ENCODE measurements at places on chromosomes 2 and 18. TPM values are rescaled to one million over a fixed set of nuclear protein-coding genes. Genes with fewer than 3 reads are reported as not detected.

DNA sequence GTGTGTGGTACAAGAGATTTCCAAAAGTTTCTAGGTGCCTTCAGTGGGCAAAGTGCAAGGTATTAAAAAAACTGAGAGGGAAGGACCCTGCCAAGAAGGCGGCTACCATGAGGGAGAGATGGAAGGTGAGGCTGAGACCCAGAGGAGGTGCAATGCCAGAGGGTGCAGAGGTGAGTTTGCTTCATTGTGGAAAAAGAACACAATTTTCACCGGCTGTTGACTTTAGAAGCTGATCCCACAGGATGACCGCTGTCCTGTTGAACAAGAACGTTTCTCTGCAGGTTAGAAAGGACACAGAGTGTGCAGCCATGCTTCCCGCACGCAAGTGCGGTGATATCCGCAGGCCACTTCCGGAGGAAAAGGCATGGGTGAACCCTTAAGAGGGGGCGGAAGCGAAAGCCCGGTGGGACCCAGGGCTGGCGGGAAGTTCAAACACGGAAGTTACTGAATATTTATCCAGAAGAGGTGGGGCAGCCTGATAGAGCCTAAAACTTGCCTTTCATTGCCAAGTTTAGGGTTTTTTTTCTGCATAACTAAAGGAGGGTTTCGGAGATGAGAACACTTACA lies 16.6 kb downstream of the SP110 start:
- DNase-seq = no peak

GRCh38 chr2:196176142-196176738 lies 4.9 kb upstream of the STK17B start:
- DNase-seq = no peak

DNA sequence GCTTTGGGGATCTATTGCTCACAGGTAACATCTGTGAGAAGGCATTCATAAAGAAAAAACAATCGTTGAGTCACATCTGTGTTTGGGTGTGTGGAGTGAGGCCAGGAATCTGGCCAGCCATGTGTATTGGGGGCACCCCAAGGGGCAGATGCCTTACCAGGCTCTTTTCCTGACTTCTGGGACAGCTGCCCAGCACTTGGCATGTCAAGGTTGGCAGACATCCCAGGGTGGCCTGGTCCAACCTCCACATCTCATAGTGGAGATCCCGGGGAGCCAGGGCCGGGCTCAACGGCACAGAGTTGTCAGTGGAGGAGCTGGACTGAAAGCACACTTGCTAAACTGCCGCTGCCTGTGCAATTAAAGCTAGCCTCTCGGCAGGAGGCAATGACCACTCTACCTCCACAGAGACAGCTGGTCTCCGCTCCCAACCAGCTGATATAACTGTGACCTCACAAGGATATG lies 75.3 kb upstream of the MGAT4A start:
- no peak for DNase-seq

- no peak for DNase-seq
Observed at GRCh38 chr18:57902721-57903120, 99.6 kb upstream of the ATP8B1 start.

The SLC23A3 gene
- 0.51 TPM for polyA plus RNA-seq

The CLIP4 gene
- 9.6 TPM for polyA plus RNA-seq

GRCh38 chr2:143584936-143585335 lies 455.7 kb downstream of the ARHGAP15 start:
- no peak for DNase-seq

The TGFBRAP1 gene
- 5.8 TPM for polyA plus RNA-seq

The ANKRD29 gene
- polyA plus RNA-seq = 5.4 TPM

DNA sequence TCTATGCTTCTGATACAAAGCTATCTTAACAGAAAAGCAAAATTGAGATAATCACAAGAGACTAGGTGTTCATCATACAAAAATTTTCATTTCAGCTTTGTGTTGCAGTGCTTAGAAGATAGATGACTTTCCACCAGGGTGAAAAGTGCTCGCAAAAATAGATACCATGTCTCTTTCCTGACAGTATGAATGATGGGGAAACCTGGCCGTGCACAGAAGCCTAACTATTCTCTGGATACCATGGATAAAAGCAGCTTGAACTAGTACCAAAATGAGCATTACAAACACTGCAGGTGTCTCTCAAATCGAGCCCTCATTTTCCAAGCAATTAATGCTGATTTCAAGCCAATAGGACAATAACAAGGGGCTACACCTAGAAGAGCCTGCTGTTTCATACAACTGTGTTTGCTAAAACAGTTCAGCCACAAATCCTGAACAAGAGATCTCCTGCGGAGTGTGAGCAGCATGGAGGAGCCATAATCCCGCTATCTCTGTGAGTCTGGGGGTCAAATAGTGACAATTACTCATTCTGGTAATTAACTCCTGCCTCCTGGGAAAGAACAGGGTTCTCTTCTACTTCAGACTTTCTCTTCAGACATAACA lies 507.6 kb downstream of the PID1 start:
- no peak for DNase-seq

DNA sequence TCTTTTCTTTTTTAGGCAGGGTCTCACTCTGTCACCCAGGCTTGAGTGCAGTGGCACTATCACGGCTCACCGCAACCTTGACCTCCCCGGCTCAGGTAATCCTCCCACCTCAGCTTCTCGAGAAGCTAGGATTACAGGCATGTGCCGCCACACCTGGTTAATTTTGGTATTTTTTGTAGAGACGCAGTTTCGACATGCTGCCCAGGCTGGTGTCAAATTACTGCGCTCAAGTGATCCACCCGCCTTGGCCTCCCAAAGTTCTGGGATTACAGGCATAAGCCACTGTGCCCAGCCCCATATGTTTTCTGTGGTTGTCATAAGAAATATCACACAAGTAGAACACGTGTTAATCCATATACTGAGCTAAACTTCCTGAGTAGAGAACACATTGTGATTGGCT lies 14.6 kb downstream of the ENOSF1 start:
- DNase-seq = no peak

DNA sequence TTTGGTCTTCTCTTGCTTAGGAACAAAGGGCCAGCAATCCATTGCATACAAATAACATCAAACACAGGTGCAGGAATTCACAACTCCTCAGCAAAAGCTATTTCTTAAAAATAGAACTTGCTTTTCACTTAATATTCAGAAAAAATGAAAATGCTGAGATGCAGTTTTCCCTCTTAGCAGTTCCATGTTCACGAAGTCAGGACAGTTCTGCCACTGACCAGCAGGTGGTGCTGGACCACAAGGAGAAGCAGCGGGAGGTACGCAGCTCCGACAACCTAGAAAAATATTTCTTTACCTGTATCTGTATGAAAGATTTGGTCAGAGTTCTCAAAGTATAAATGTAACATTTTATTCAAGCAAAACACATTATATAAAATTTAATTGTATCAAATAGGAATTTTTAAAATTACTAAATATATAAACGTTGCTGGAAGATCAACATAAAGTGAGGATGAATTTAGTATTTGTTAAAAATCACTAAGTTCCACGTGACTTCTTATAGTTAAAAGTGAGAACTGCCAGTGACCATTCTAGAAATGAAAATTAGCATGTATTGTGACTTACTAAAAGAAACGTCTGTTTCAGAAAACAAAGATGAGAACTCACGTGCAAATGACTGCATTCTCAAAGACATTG lies 48.8 kb downstream of the ADNP2 start:
- DNase-seq = peak; percentile 40

- DNase-seq = no peak
Observed at GRCh38 chr2:9964334-9964980, 13.0 kb downstream of the GRHL1 start.

DNA sequence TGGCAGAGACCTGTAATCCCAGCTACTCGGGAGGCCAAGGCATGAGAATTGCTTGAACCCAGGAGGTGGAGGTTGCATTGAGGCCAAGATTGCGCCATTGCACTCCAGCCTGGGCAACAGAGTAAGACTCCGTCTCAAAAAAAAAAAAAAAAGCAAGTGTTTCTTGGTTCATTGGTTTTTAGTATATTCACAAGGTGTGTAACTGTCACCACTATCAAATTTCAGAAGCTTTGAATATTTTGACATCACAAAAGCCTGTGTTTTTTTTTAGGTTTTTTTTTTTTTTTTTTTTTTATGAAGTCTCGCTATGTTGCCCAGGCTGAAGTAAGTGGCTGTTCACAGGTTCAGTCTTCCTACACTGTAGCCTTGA lies 16.7 kb downstream of the DDX1 start:
- no peak for DNase-seq
